Activated CD4-positive, alpha-beta T cell treated with anti-CD3 and anti-CD28 coated beads for 36 hours (primary cell): ENCODE measurements at places on chromosomes 7 and 10. TPM values are rescaled to one million over a fixed set of nuclear protein-coding genes. Genes with fewer than 3 reads are reported as not detected.

Gene STYXL1
- 50.5 TPM for total RNA-seq

Gene MEIG1
- total RNA-seq, result 1.1 TPM

Gene FEZF1
- not detected for total RNA-seq

Gene GIMAP7
- total RNA-seq, result 34.5 TPM

Gene CELF2
- total RNA-seq, result 102 TPM

Gene BTBD16
- not detected for total RNA-seq

Gene NCF1
- 0.35 TPM for total RNA-seq

Gene CAMK2B
- 1.8 TPM for total RNA-seq

Gene ADAP1
- total RNA-seq, result 13.1 TPM

Gene TMEM60
- 10.1 TPM for total RNA-seq

Gene OR9A2
- total RNA-seq, result not detected

Gene NUTM2E
- total RNA-seq, result 0.11 TPM

Gene FZD1
- total RNA-seq, result 0.47 TPM

Gene GLI3
- 0.30 TPM for total RNA-seq

Gene TCF7L2
- total RNA-seq, result 1.7 TPM

Gene SRRM3
- 0.09 TPM for total RNA-seq

Gene SPACDR
- total RNA-seq, result 4.2 TPM

Gene LLCFC1
- not detected for total RNA-seq

Gene MYO3A
- not detected for total RNA-seq

Gene FAM185A
- total RNA-seq, result 8.8 TPM

Gene NIPSNAP2
- total RNA-seq, result 60.5 TPM

Gene AKR1D1
- not detected for total RNA-seq
